ENCODE measurements at places on chromosomes 3 and 15.

DNA sequence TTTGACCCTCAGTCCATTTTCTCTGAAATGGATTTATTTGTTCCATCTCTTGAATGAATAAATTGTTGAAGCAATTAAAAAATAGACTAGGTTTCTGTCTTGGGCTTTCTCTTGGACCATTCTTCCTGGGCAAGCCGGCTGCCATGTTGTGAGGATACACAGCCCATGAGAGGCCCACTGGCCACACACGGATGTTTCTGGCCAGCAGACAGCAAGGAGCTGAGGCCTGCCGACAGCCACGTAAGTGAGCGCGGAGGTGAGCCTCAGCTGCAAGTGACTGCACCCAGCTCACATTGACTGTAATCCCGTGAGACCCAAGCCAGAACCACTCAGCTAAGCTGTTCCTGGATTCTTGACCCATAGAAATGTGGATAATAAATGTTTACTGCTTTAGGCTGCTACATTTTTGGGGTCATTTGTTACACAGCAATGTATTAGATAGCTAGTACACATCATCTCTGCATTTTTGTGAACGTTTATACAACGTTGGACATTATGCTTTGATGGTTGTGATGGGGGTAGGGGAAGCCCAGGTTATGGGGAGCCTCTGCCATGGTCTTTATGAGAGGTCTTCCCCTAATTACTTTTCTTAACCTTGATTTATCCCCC, 22.8 kb downstream of the IDH3A start:
- DNase-seq = no peak

GRCh38 chr3:155497930-155498647, 204.6 kb upstream of the STRIT1 start:
- DNase-seq = no peak

DNA sequence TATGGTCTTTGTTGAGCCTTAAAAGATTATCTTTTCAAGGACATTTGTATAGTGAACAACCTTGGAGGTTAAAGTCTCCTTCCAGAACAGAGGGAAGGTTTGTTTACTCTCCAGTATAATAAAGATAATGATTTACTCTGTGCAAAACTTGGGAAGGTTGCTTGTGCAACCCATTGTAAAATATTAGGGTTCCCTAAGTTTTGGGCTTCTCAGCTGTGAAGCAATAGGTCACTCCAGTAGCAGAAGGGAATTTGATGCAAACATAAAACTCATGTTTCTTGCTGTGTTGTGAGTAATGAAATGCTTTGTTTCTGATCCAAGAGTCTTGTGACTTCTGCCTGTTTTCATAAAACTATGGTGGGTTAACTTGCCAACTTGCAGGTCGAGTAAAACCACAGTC, 177.5 kb downstream of the SUCNR1 start:
- DNase-seq = no peak

GRCh38 chr15:99538261-99538660, 27.5 kb upstream of the MEF2A start:
- no peak for DNase-seq

GRCh38 chr3:169610888-169611291, 52.6 kb downstream of the MECOM start:
- DNase-seq = no peak

DNA sequence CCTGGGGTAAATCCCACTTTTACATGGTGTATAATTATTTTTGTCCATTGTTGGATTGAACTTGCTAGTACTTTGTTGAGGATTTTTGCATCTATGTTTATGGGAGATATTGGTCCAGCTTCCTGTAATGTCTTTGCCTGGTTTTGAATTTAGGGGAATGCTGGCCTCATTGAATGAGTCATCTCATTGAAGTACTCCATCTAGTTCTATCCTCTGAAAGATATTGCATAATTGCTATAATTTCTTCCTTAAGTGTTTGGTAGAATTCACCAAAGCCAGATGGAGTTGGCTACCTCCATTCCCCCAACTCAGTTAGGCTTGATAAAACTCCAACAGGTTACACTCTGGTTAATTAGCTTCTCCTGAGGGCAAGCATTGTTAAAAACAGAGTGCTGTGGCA, 237.4 kb upstream of the TGFBR2 start:
- no peak for DNase-seq

DNA sequence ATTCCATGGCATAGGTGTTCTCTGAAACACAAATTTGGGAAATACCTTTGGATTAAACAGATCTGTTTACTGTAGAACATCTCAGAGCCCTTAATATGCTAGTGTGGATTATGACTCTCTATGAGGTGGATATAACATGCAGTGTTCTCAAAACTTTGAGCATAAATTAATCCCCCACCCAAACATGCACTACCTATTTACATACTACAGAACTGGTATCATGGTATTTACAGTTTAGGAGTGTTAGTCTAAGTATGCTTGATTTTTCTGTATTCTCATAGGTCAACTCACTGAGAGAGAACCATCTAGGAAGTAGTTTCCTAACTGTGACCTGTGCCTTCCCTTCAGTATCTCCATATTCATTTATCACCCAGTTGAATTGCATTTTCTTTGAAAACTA, 30.9 kb upstream of the ZNF609 start:
- no peak for DNase-seq

GRCh38 chr15:69843276-69843899, 254.3 kb downstream of the TLE3 start:
- DNase-seq = no peak

DNA sequence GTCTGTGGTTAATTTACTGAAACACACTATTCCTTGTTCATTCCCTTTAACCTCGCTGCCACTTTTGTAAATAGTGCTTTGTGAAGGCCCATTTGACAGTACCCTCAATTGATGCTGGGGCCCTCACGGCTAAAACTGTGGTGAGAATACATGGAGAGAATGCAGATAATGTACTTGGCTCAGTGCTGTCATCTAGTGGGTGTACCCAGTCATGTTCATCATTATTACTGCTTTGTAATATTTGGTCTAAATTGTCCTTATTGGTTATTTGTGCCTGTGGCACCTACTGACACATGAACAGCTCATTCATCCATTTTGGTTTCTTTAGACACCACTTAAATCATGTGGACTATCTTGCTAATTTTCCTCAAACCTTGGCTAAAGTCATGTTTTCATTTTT, 543.6 kb downstream of the EDEM1 start:
- DNase-seq = no peak

DNA sequence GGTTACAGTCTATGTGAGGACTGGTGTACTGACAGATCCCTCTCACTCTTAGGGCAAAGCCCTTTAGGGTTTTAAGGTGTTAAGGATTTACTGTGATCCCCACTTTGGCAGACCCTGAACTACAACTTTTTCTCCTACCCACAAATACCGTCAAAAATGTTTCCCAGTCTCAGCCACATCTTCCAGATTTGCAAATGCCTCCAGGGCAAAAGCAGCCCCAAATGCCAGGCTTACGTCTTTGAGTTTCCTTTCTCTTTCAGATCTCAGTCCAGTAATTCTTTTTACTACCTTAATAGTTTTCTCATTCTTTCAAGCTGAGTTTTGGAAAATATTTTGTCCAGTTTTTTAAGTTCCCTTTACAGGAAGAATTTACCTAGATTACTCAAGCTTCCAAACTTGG, 13.4 kb upstream of the ITGA11 start:
- no peak for DNase-seq

DNA sequence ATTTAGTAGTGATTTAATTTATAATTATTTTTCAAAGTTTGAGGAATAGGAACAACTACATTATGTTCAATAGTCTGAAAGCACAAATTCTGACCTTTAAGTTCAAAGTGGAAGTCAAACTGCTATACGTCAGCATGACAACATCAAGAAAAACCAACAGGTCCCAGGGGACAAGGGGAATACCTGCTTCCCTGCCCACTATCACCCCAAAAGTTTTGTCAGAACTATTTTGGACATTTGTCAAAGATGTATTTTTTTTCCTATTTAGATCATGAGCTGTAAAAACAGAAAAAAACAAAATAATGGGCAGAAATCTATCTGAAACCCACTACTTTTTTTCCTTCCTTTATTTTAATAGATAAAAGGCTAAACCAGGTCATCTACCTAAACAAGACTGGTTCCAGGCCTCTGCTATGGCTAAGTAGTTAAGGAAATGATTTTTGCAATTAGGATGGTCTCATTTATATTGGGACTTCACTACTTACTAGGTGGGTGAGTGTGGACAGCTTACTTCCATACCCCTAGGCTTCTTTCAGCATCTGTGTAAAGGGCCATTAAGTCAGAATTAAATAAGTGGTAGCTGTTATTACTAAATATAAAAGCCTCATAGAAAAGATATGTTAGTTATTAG, 746.3 kb downstream of the FHIT start:
- DNase-seq = no peak

- DNase-seq = no peak
Measured at GRCh38 chr3:71463617-71464016, 119.9 kb downstream of the FOXP1 start.

DNA sequence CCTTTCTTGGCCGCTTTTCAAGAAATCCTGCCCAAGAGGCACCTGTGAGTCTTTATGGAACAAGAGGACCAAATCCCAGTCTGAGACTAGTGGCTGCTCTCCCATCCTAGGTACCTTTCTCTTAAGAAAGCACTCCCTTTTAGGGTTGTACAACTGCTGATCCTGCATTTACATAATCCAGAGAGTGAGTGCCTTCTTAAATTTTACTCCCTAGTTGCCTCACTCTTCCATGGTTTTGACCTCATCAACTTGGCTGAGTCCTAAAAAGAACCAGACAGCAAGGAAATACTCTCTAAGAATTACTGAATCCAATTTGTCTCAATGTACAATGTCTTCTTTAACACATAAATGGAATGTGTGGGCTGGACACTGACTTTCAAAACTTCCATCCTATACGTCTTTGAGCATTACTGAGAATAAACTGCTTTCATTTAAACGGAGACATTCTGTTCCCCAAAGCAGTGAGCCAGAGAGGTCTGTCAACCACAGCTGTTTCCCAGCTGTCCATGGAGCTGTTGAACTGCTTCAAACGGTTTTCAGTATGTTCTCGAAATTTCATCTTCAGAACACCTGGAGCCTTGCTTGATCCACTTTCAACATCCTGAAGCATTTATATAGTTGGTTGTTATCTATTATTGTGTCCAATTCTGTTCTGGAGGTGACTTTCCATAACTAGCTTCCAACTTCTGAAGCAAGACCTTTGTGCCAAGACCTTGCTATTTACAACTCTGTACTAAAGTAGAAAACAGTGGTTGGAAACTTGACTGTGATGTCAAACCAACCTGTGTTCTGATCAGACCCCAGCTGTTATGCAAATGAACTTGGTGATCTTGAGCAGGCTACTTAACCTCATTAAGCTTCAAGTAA, 179.1 kb downstream of the SLC9A9 start:
- no peak for DNase-seq

GRCh38 chr3:50365842-50366220, 6.5 kb upstream of the TMEM115 start:
- DNase-seq = no peak

GRCh38 chr3:162777118-162777517, 1280.5 kb downstream of the OTOL1 start:
- DNase-seq = no peak
